ENCODE measurements at places on chromosomes 6 and 20.

DNA sequence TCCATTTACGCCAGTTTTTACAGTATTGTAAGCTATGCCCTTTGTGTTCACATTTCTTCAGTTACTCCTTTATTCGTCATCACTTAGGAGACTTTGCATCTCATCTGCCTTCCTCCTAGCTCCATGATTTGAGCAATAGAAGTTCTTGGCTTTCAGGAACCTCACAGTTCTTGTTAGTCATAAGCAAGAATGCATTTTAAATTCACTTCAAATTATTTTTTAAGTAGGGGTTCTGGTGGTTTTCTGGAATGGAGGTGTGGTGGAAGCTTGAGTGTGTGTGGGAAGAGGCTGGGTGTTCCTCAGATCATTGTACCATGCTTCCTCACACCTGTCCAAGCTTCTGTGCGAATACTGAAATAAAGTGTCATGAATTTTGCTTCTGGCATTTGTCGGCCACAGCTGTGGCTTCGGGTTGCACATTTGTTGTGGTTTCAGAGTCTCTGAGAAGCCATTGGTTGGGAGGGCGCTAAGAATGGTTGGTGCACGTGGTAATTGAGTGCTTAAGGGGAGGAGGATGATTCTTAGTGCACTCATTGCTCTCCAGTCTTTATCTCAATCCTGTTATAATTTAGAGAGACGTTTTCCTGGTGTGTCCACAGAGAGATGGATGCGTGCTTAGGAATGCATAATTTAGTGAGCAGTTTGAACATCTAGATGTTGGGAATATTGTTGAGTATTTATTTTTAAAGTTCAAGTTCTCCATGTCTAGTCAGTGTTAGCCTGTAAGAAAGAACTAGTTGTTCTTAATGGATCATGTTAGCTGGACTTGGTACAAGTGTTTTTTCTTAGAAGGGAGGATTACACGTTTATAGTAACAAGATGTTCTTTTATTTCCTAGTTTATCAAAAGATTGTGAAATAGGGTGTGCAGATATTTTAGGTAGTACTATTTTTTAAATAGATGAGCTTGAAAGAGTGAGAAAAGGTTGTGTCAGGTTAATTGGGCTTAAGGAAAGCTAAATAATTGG lies 31.9 kb downstream of the FOXO3 start:
- peak; percentile 62 for DNase-seq

DNA sequence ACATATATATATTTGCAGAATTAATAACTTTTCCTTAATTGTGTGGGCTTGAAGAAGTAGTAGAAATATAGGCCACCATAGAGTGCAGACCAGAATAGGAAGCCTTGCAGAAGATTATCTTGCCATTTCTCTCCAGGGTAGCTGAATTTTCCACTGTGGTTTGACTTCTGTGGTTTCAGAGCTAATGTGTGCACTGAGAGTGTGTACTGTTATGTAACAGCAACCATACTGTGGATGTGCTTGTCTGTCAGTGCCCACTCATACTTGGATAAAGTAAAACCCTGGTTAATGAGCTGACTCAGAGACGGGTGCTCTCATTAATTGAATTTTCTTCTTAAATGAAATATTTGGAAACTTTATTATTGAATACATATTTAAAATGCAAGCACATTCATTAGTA lies 57.2 kb downstream of the CEP43 start:
- no peak for DNase-seq

GRCh38 chr6:36198986-36199385 lies 2.4 kb downstream of the BRPF3 start:
- no peak for DNase-seq

GRCh38 chr20:6613280-6613861 lies 154.1 kb upstream of the BMP2 start:
- peak; percentile 17 for DNase-seq

DNA sequence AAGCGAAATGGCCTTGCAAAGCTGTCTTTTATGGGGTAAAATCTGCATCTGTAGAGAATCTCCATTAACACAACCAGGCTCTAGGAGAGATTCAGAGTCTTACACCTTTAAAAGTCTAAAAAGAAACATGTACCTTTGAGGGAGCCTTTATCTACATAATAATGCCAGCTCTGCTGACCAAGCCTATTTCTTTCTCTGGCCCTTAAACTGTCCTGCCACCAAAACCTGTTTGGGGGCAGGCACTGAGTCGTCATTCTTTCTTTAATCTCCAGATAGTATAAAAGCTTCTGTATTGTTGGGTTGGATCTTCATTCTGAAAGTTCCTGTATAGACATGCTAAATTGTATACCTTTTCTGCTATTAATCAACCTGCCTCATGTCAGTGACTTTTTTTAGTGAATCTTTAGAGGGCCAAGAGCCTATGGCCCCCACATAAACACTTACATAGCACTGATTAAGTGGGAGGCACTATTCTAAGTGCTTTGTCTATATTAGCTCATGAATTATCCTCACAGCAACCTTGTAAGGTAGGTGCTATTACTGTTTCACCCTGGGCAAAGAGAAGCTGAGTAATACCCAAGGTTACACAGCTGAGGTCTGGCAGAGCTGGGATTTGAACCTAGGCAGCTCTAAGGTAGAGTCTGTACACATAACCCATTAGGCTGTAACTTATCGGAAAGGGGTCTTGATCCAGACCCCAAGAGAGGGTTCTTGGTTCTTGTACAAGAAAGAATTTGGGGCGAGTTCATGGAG lies 232.3 kb upstream of the DTNBP1 start:
- DNase-seq = no peak

DNA sequence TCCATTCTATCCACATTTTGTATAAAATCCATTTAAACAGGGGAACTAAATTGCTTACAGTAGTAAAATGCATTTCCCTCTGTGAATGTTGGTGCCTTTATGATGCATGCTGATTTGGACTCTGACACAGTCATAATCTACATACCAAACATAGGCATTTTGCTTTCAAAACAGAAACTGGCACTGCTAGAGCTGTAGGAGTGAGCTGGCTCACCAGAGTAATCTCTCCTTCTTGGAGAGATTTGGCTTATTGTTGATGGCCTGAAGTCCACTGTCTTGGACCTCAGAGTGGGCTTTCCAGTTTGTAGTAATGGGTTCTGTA lies 363.2 kb upstream of the FLRT3 start:
- peak; percentile 14 for DNase-seq

DNA sequence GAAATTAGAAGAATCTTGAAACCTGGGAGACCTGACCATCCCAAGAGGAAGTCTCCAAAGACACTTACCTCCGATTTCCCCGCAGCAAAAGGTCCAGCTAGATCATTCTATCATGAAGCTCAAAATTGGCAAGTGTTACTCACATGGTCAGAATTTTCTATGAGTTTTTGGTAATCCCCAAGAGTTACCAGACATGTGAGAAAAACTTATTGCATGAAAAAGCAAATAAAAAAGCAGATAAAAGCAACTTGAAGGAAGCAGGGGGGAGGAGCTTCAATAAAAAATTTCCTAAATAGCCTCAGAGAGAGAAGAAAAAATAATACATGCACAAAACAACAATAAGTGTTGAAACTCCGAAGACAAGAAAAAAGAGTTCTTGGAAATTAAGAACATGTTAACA lies 27.3 kb downstream of the VNN1 start:
- no peak for DNase-seq

GRCh38 chr6:168311410-168312124 lies 8.0 kb downstream of the DACT2 start:
- DNase-seq = no peak

GRCh38 chr6:34912715-34913464 lies 23.8 kb downstream of the ANKS1A start:
- peak; percentile 60 for DNase-seq

DNA sequence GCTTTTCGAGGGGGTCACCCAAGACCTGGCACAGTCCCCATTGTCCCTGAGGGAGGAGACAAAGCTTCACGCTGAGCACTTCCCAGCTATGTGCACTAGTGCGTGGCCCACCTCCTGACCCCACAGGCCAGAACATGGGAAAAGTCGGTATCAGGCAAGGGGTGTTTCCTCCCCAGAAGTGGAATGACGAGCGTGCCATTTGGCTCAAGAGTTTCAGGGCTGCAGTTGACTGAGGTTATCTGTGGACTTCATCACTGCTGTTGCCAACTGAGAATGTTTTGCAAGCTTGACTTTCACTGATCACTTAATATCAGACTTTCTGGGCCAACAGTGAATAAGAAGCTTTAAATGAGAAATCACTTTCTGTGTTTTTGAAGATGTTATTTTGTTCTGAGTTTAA lies 137.0 kb upstream of the AFDN start:
- no peak for DNase-seq

DNA sequence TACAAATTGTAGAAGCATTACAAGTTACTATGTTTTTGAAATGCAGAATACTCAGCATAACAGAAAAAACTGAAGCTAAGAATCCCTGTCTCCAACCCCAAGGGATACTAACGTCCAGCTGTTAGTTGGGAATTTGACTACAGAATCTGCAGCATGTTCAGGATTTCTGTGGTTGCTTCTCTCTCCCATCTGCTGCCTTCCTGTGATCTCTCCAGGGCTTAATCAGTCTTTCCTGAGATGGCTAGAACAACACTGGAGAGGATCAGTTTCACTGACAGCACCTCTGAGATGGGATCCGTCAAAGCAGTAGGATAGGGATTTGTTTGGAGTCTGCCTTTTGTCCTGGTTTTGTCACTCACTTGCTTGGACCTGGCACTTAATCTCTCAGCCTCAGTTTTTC lies 73.3 kb upstream of the NUP153 start:
- no peak for DNase-seq

DNA sequence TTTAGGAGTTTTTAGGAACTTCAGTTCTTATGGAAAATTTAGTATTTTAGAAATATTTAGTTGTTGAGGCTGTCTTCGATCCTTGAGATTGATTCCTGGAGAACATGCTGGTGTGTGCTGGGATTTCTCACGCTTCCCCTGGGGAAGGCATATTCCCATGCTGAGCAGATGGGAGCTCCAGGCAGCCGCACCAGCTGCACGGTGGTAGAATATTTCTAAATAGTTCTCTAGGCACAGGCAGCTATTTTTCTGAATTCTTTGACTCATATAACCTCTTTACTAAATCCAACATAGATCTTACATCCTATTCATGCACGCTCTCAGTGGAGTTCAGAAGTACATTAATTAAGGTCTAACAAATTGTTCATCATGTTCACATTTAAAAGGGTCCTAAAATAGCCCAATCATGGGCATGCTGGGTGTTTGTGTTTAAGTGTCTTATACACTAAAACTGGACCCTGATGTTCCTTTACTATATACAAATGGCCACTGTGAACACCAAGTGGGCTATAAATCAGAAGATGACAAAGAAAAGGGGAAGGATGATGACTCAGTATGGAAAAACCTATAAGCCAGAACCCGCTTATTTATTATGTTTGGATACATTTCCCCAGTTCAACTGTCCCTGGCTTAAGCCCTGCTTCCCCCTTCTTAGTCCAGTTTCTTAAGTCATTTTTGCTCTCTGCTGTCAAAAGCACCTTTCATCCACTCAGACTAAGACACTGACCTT lies 138.5 kb downstream of the UST start:
- no peak for DNase-seq

GRCh38 chr6:14634072-14634471 lies 516.5 kb downstream of the CD83 start:
- DNase-seq = no peak

- DNase-seq = no peak
These were observed 68.0 kb upstream of the QKI start for GRCh38 chr6:163346497-163346961.

All from RCC 7860 (cell line).